ENCODE measurements at places on chromosomes 6 and 20.

GRCh38 chr20:8021541-8022269 is 2.1 kb upstream of the TMX4 start:
- DNase-seq = no peak

DNA sequence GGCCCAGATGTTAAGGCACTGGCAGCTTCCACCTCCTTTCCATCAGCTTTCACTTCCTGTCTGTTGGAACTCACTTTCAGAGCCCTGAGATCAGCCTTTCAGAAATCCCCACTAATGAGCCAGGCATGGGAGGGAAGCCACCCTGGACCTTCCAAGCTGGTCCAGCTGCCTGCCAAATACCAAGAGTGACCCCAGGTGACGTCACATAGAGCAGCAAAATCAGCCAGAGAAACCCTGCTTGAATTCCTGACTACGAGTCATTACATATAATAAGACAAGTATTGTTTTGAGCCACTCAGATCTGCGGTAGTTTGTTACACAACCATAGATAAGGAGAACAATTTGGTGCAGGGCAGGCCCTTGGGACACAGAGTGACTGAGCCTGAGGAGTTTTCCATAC is 556.0 kb upstream of the JAG1 start:
- DNase-seq = no peak

GRCh38 chr6:132202574-132202973 is 198.7 kb downstream of the MOXD1 start:
- no peak for DNase-seq

DNA sequence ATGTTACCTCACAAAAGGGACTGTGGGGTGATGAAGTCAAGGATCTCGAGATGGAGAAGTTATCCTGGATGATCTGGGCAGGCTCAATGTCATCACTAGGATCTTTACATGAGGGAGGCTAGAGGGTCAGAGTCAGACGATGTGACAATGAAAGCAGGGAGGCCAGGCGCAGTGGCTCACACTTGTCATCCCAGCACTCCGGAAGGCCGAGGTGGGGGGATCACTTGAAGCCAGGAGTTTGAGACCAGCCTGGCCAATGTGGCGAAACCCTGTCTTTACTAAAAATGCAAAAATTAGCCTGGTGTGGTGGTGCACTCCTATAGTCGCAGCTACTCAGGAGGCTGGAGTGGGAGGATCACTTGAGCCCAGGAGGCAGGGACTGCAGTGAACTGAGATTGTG is 68.8 kb downstream of the TTLL2 start:
- DNase-seq = no peak

DNA sequence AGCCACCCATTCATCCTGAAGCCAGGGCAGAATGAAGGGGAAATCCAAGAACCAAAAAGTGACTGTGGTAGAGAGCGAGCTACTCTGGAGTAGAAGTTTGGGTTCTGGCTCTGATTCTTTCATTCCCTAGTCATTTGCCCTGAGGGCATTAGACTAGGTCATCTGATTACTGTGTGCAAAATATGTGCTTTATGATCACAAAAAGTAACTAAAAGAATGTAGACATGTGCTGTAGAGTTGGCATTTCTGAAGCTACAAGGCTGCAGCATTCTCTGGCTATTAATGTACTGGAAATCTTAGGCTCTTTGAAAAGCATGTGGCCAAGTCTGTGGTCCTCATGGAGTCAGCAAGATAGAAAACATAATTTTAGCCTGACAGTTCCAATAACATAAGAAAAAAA is 94.2 kb downstream of the TBC1D7 start:
- no peak for DNase-seq

GRCh38 chr20:58512808-58513552 is 2.2 kb downstream of the APCDD1L start:
- DNase-seq = no peak

DNA sequence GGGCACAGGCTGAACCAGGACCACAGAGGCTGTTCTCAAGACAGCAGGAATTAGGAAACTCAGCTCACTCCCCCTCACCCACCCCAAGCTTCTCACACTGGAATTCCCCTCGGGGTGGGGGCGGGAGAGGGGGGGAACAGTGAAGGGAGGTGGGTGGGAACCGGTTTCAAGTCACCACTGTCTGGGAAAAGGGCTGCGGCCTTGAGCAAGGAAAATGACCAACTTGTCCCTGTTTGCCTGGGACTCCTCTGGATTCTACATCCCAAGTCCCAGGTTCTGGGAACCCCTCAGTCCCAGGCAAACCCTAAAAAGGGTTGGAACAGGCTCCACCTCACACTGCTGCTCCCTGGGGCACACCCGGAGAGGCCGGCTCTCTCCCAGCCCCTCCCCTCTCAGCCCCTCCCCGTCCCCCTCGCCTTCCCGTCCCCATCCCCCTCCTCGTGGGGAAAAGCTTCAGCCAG is 230.7 kb downstream of the TFAP2C start:
- DNase-seq = no peak

DNA sequence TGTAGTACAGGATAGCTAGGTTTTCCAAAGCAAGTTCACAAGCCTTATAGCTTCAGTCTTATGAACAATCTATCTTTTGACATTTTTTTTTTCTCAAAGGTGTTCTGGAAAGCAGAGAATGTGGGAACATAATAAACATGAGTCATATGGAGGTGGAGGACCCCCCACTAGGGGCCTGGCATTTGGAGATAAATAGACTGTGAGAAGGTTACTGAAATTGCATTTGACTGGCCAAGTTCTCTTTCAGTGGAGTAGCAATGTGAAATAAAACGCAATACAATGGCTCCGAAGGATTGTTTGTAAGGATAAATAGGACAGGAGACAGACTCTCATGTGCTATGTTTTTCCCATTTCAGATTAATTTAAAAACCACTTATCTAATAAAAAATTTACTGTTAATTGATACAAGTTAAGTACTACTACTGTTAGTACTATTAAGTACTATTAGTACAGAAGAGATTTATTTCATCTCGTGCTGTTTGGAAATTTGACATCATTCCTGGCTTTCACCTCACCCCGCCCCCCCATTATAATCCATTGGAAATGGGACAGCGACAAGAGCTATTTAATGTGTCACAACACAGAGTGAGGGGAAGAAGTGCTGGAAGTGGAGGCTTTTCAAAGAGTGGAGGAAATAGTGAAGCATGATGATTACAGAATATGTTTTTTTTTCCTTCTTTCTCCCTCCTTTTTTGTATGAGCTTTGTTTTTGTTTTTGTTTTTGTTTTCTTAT is 122.6 kb upstream of the ID4 start:
- no peak for DNase-seq

- no peak for DNase-seq
These were observed 241.6 kb upstream of the SUPT3H start for GRCh38 chr6:45619211-45619760.

DNA sequence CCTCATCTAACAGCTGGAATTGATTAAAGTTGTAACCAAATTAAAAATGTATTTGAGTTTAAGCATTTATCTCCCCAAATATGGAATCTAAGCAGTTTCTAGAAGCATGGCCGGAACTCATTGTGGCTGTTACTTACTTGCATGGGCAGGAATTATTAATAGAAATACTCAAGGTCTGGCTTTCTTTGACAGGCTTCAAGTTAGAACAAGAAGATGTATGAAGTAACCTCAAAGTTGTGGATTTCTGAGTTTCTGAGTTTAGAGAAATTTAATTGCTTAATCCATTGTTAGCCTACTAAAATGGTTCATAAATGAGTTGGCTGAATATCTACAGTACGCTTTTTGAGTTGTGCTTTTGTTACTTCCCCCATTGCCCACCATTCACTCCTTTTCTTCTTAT is 7.7 kb downstream of the CARMIL1 start:
- DNase-seq = no peak

DNA sequence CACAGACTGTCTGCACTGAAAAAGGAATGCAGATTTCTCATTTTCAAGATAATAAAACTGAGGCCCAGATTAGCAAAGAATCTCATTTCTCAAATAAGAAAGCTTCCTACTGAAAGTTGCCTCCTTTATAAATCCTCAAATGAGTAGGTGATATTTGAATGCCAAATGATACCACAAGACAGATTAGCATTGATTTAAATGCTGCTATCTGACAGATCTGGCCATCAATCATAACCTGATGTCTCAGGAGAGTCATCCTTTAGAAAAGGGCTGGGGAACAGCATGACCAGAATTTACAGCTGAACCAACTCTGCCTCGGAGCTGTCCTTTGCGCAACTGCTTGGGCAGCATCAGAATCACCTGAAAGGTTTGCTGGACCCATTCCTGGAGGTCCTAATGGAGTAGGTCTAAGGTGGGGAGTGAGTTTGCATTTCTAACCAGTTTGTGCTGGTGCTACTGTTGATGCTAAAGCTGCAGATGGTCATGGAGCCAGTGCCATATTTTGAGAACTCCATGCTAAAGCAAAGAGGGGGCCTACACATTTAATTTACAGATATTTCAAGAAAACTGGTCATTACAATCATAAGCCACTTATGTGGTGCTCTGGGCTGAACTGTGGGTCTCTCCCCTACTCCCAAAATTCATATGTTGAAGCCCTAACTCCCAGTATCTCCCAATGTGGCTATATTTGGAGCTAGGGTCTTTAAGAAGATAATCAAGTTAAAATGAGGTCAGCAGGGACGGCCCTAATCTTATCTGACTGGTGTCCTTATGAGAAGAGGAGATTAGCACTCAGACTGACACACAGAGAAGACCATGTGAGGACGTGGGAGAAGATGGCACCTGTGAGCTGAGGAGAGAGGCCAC is 295.5 kb upstream of the JARID2 start:
- no peak for DNase-seq

- no peak for DNase-seq
These were observed 45.7 kb downstream of the SOBP start for GRCh38 chr6:107535626-107536025.

DNA sequence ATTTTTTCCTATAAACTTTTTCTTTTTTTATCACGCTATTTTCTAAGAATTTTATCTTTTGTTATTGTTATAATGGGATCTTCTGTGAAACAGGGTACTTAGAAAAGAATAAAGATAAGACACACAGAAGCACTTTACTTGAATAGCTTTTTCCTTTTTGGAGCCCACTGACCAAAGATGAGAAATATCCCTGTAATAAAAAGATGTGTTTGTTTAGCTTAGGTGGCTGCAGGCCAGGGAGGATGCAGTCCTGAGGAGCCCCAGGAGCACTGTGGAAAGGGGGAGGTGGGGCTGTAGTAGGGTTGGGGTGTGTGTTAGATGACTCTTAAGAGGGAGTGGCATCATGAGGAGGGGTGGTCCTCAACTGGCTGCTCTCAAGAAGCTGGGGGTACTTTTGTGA is 128.6 kb downstream of the ARID1B start:
- DNase-seq = no peak

GRCh38 chr6:11054722-11055121 is 10.6 kb upstream of the ELOVL2 start:
- DNase-seq = no peak

- DNase-seq = no peak
These were observed 251.5 kb downstream of the SOX4 start for GRCh38 chr6:21845018-21845417.

DNA sequence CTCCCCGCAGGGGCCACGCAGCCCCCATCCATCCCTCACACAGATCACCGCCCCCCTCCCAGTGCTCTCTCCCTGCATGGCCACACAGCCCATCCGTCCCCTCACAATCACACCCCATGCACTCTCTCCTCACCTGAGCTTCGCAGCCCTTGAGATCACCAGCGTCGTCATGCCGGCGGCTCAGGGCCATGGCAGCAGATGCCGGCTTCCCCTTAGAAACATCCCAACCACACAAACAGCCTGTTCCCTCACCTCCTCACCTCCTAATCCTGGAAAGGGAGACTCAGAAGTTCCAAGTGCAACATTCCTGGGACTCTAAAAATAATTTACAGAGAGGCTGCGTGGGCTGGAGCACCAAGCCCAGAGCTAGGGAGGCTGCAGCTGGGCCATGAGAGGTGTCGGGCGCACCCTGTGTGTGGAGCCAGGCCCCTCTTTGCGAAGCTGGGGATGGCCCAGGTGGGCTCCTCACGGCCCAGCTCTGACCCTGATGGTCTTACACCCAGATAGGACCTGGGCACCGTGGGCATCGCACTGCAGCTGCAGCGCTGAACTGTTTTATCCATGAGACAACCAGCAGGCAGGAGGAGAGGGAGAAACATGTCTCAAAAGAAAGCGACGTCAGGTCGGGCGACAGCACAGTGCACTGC is 125.3 kb downstream of the DLL1 start:
- DNase-seq = no peak

- no peak for DNase-seq
These were observed 734 bp downstream of the TPBG start for GRCh38 chr6:82364087-82365015.

DNA sequence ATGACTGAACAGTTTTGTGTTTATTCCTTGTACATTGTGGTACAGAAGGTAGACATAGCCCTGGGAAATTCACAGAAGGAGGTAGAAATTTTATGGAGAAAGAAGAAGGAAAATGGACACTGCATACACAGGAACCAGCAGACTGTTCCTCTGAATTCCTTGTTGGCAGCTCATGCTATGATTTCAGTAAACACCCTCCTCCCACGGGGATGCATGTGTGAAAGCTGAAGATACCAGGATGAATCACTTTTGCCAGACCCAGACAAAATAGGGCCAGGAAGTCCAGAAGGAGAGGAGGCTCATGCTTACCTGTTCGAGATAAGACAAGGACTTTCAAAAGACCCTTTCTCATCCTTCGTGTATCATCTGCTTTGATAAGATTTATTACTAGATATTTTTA is 110.3 kb upstream of the GGTLC1 start:
- no peak for DNase-seq

- DNase-seq = no peak
These were observed 473.5 kb downstream of the UTRN start for GRCh38 chr6:144758602-144759001.

GRCh38 chr6:54655162-54655561 is 191.4 kb upstream of the FAM83B start:
- no peak for DNase-seq

DNA sequence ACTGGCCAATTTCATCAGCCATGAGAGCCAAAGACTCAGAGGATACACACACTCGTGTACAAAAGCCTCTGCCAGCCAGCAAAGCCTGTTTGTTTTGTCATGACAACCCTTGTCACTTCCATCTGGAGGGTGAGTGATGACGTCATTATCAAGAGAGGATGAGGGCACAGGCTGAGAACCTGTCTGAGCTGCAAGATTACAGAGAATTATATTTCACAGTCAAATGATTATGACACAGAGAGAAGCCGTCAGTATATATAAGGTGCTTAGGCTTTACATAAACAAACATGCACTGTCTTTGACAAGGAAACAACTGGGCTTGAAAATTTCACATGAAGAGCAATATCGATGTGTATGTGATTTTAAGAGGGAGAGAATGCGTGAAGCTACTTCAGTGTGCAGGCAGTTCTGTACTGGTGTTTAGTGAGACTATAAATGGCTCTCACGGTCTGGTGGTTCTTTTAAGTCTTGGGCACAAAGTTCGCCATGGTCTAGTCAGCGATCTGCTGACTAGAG is 36.5 kb upstream of the BCLAF1 start:
- DNase-seq = no peak

GRCh38 chr6:52507557-52508260 is 69.2 kb downstream of the TRAM2 start:
- DNase-seq = no peak

- no peak for DNase-seq
These were observed 152.0 kb downstream of the BMP7 start for GRCh38 chr20:57114290-57115005.

- DNase-seq = no peak
These were observed 3.8 kb downstream of the TULP4 start for GRCh38 chr6:158316022-158316421.

Data from CD4-positive, alpha-beta T cell treated with Interleukin-17A for 4 hours (primary cell).